ENCODE measurements at places on chromosomes 6 and 20.

GRCh38 chr6:7562769-7563168 lies 21.3 kb downstream of the DSP start:
- no peak for DNase-seq

DNA sequence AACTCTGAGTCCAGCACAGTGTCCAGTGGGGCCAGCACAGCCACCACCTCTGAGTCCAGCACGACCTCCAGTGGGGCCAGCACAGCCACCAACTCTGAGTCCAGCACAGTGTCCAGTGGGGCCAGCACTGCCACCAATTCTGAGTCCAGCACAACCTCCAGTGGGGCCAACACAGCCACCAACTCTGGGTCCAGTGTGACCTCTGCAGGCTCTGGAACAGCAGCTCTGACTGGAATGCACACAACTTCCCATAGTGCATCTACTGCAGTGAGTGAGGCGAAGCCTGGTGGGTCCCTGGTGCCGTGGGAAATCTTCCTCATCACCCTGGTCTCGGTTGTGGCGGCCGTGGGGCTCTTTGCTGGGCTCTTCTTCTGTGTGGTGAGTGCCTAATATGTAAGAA lies 3.8 kb downstream of the MUC21 start:
- no peak for DNase-seq

DNA sequence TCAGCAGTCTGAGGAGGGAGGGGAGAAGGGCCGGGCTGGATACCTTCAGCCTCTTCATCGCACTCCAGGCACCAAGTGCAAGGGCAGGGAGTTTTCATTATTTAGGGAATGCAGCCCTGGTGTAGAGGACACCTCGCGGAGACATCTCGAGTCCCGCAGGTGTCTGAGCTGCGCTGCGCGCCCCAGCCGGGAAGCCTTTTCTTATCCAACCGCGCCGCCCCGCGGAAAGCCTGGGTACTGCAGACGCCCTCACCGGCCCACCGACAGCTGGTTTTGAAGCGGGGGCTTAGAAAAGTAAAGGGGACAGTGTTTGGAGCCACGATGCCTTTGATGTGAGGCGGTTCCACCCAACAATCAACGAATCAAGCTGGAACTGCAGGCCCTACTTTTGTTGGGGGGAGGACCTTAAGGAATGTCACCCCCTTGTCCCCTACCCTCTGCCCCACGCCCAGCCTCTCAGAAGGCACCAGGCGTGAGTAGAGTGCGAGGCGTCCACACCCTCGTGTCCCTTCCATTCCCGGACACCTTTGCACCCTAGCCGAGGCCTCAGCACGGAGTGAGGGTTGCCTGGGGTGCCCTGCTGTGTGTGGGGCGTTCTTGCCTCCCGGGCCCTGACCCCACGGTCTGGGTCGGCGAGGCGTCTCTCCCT lies 8.6 kb downstream of the NKX2-2 start:
- DNase-seq: no peak

DNA sequence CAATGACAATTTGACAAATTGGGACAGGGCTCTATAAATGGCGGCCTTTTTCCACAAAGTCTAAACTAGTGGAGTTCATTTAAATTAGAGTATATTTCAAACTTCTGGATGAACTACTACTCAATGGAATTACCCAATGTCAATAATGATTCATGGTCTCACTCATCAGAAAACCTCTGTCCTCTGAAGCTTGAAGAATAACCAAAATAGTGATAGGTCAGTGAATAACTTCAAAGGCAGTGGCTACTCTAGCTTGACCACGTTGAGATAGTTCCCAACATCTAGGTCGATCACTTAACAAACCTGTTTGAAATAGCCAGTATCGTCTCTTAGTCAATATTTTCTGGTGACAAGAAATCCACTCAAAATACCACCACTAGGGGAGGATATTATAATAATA lies 197.6 kb downstream of the HDGFL1 start:
- no peak for DNase-seq

- DNase-seq: no peak
These were observed 6.3 kb downstream of the SMOC2 start for GRCh38 chr6:168447282-168447681.

- DNase-seq: no peak
These were observed 2.7 kb downstream of the KCNK16 start for GRCh38 chr6:39319621-39320362.

GRCh38 chr6:41269716-41270115 lies 16.8 kb downstream of the TREM1 start:
- DNase-seq: no peak

Measured in NCI-H1417 treated with DMSO at 0.1 percent for 48 hours (cell line).